Hematopoietic multipotent progenitor cell treated with erythropoietin and hydrocortisone succinate and interleukin-3 and kit ligand, for 8 days (in vitro differentiated cells): ENCODE measurements at places on chromosomes 5 and 9.

DNA sequence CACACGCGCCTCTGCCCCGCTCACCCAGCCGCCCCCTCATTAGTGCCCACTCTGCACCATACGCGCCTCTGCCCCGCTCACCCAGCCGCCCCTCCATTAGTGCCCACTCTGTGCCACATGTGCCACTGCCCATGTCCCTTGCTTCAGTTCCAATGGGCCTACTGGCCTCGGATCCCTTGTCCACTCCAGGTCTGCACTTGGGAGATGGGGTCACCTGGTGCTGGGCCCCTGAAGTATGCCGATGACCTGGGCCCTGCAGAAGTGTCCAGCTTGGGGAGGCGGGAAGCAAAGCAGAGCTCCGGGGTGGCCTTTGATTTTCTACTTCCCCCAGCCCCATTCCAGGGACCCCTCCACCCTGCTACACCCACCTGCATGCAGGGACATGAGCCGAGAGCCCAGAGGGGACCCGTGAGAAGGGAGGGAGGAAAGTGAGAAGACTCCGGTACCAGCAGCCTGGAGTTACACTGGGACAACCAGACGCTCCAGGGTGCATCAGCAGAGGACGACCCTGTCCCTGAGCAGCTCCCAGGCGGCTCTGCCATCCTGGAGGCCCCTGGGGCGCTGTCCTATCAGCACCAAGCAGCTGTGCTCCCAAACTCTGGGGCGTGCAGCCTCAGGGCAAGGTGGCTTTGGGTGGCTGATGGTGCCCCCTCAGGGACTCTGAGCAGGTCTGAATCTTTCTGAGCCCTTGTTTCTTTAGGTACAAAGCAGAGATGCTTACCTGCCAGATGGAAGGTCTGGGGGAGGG, 140.8 kb downstream of the RXRA start:
- DNase-seq: no peak

- peak; percentile 83 for DNase-seq
Observed at GRCh38 chr5:181241393-181241975, 2.2 kb downstream of the RACK1 start.

- no peak for DNase-seq
Observed at GRCh38 chr9:129232839-129233591, 55.0 kb upstream of the IER5L start.

- DNase-seq: no peak
Observed at GRCh38 chr9:121304707-121305106, 36.7 kb downstream of the GSN start.

DNA sequence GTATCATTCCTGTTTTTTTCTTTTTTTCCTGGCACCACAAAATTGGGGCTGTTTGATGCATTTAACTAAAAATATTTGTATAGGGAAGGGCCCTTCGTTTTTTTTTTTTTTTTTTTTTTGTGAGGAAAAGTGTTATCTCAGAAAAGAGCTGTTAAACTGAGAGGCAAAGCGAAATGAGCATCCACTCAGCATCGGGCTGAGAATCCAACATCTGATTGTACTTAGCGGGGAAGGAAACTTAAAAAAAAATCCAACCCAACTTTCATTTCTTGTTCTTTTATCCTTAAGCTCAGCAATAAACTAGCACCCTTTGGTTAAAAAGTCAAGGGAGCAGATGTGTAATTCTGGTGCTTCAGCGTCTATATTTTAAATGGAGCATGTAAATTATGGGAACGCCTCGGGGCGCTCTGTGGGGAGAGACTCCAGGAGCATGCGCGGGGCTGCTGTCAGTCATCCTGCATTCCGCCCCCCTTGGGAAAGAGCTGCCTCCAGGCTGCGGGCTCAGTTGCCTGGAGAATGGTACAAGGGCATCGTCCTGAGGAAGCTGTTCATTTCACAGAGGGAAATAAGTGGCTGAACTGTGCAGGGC, 33.3 kb downstream of the DMRT2 start:
- DNase-seq: no peak

DNA sequence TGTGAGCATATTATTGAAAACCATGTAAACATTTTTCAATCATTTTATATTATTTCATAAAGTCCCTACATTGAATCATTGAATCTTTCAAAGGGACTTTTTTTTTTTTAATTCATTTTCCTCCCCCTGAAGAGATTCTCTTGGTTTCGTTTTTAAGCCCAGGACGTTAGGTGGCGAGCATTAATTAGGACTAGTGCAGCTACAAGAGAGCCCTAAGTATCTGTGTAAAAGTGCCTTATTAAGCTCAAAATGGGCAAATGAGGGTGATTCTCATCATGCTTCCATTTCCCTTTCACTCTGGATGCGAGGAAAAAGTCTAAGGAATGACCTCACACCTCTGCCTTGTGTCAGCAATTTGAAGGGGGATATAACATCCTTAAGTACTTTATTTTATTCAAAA, 517.9 kb upstream of the ITGA1 start:
- DNase-seq: no peak

DNA sequence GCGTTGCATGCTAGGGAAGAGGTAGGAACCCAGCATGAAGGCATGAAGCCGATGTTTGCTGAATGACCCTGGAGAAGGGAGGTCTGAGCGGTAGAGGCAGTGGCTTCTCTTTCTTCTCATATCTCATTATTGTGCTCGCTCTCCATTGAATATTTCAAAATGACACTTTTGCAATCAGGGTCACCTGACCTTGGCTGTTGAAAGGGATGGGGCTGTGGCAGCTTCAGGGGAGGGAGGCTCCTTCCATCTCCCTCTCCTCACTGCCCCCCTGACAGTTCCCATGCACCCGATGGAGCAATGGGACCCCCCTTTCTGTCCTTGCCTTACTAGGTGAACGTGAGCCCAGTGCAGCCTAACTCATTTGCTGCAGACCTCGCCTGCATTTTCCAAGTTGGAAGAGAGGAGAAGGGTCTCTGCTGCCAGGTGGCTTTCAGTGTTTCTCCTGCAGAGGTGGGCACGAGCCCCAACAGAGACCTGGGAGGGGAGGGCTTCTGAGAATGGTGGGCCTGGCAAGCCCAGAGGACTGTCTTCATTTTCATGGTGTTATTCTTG, 17.9 kb downstream of the STC2 start:
- no peak for DNase-seq

- no peak for DNase-seq
Observed at GRCh38 chr9:125893277-125893676, 146.1 kb downstream of the PBX3 start.

GRCh38 chr9:26956860-26957233, 635 bp downstream of the IFT74 start:
- DNase-seq: peak; percentile 44
